ENCODE measurements at places on chromosomes 1 and 21.

- DNase-seq: peak; percentile 91
Observed at GRCh38 chr1:78649628-78650027, at the start of gene IFI44. Gene IFI44, plus strand, starts transcription at chr1:78649831. Its CDS starts 365 bp downstream, at chr1:78650196.

GRCh38 chr1:152964536-152964935 is 5.9 kb upstream of the SPRR4 start:
- no peak for DNase-seq

GRCh38 chr1:113012149-113012548 is 56.2 kb upstream of the SLC16A1 start:
- DNase-seq: no peak

DNA sequence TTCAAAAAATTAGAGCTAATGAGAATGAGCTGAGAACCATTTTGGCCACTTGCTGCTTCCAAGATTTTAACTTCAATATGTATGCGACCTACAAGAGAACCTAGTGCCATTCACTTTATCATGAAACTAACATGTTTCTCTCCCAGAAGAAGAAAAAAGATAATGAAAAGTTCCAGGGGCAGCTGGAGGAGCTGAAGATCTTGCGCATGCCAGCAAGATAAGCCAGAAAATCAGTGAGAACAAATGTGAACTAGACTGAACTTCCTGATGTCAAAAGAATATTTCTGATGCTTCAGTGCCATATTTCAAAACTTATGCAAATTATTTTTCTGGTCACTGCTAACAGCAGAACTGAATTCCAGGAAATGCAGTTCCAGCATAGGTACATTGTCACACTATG is 1265.1 kb downstream of the BRINP3 start:
- DNase-seq: no peak

GRCh38 chr21:21690068-21690665 is 692.0 kb downstream of the NCAM2 start:
- DNase-seq: no peak

DNA sequence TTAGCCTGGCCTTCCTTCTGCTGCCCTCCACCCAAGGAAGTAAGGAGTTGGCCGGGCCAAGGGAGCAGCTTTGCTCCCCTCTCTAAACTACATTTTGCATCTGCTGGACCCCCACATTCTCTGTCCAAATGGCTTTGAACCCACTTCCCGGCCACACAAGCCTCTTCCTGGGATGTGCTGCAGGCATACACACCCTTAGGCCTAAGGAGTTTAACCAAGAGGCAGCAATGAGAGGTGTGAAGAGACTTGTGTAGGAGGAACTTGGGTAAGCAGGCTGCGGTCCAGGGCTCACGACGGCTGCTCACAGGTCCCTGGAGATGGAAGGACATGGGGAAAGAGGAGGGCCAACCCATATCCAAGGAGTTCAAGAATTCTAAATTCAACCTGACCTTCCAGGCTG is 196.7 kb upstream of the SGIP1 start:
- no peak for DNase-seq

DNA sequence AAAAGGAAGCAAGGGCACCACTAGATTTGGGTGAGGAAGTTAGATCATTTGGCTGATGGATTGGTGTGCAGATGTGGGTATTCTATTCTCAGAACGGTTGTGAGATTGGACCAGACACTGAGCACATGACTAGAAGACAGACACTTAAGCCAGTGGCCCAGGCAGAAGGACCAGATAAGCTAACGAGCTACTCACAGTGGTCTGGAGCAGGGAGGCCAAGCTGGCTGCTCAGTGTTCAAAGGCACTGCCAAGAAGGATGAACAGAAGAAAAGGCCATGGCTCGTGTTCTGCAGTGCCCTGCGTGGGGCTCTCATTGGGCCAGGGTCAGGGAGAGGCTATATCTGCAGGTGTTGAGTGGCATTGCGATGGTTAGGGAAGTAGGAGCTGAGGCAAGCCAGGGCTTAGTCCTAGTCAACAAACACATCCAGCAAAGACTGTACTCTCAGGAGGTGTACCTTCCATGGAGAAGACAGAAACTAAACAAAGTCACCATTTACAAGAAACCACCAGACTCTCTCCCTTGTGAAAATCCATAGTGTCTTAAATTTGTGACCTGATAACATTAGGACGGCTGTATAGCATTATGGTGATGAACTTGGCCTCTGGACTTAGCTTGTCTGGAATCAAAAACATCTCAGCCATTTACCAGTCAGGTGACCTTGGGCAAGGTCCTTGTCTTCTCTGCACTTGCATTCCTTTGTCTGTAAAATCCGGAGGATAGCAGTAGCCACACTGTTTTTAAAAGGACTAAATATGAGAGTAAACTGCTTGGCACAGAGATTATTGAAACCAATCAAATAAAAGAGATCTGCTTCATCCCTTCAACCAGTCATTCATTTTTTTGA is 274.5 kb downstream of the SIPA1L2 start:
- no peak for DNase-seq

- no peak for DNase-seq
Observed at GRCh38 chr21:18477043-18477442, 73.5 kb upstream of the TMPRSS15 start.

GRCh38 chr1:3066250-3066711 is 2.7 kb upstream of the PRDM16 start:
- DNase-seq: no peak

All from activated CD4-positive, alpha-beta T cell treated with anti-CD3 and anti-CD28 coated beads, Interleukin-2, amount 10 ng/mL, durations not matched to agents 24 days and 14 days (primary cell).